Pons (tissue), 1 donor: ENCODE measurements at places on chromosomes 2 and 18.

DNA sequence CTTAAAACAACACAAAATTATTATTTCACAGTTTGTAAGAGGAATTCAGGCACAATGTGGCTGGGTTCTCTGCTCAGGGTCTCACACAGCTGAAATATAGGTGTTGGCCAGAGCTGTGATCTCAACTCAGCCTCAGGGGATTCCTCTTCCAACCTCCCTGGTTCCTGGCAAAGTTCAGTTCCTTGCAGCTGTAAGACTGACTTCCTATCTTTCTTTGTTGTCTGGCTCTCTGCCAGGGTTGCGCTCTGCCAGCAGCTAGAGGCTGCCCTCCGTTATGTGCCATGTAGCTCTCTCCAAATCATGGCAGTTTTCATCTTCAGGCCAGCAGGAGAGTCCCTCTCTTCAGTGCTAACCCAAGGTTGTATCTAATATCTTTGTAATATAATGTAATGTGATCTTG lies 272.5 kb upstream of the KCNJ3 start:
- DNase-seq: no peak

DNA sequence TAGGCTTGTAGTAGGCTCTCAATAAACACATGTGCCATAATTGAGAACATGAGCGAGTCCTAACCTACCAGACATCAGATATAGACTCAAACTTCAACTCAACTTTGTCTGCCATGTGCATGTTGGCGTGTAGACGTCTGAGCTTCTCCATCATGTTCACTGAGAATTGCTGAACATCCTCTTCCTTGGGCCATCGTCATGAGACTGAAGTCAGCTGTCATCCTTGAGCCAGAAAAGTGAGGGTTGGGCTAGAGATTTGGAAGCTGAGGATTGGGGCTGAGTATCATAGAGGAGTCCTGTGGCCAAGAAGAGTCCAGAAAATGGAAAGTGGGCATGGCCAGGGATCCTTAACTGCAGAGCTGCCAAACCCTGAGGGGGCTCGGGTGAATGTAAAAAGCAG lies 7.8 kb upstream of the EFR3B start:
- no peak for DNase-seq

DNA sequence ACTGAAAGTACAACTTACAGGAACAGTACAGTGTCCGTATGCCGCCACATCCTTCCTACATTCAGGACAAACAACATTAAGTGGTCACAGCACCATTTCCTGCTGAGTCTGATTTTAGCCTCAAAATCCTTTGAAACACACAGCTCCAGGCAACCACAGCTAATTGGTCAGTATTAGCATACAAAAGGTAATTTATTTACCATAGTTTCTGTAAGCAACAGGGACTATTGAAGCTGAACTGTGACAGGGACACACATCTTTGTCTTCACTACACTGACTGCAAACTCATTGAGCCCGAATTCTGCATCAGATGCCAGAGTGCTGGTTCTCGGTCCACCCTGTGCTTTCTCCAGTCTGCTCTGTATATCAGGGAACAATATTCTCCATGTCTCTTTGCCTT lies 151.8 kb downstream of the ST6GAL2 start:
- no peak for DNase-seq

DNA sequence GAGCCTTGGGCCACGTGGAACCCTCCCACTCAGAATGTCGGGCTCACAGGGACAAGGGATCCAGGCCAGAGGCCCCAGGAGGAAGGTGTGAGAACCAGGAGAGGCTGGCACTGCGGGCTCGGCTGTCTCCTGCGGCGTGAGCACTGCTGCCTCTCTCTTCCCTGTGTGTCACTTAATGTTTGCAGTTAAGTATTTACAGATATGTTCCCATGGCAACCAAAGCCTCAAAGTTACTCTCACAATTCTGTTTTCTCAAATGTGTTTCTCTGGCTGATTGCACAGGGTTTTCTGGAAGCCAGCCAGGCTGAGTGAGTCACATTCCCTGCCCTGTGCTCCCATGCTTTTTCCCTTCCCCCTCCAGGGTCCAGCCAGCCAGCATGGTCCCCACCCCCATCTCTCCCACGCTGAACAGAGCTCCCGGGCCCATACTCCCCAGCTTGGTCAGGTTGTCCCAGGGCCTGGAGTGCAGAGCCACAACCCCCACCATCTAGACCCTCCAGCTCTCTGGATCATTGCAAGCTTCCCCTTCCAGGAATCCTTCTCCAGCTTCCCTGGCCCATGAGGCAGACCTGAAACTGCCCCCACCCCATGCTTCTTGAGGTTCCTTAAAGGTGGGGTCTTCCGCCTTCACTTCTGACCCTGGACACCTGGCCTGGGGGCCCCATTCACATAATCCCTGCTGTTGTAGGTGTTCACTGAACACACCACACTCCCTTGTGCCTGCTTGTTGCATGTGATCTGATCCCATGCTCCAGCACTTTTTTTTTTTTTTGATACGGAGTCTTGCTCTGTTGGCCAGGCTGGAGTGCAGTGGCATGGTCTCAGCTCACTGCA lies 265.9 kb downstream of the CELF4 start:
- peak; percentile 38 for DNase-seq

- DNase-seq: peak; percentile 43
Measured at GRCh38 chr2:203328760-203329540, 756 bp downstream of the ABI2 start.

- no peak for DNase-seq
Measured at GRCh38 chr18:58952858-58953257, 88.2 kb downstream of the ZNF532 start.

DNA sequence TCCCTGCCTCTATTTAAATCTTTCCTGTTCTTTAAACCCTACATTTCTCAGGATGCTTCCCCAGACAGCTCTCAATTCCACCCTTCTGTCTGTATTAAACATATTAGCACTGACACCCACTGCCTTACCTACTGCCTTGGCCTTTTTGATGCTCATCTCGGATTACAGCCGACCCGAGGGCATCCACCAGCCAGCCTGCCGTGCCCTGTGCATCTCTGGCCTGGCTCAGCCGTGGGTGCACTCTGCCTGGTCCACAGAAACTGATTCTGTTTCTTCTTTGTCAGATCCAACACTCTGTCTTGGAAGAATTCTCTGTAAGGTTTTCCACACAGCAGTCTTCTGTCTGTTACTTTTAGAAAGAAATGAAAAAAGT lies 27.2 kb downstream of the TANC1 start:
- no peak for DNase-seq

DNA sequence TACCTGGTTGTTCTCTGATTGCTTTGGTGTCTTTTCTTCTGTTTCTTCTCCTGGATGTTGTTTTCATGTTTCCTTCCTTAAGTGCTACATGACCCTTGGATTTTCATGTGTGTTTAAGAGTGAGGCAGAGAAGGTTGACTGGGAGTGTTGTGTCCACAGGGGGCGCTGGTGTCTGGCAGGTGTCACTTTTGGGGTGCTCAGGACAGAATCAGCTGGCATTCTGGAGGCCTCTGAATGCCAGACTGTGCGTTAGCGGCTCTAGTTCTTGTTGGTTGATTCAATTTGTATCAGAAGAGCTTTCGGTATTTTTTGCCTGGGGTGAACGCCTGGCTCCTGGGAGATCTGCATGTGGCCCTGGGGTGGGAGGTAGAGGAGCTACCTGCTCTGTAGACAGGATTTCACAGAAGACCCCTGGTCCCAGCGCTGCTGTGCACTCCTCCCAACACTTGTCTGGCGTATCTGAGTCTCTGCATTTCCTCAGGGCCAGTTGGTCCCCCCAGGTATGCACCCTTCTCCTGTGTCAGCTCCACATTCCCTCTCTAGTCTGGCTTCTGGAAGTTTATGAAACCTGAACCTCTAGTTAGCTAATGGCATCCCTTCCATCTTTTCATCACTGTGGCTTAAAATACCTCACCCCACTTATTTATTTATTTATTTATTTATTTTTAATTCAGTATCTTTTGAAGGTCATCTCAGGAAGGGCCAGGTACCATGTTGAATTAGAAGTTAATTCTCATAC lies 1.1 kb downstream of the GREB1 start:
- DNase-seq: no peak

GRCh38 chr2:33158482-33159003 lies 211.8 kb downstream of the LTBP1 start:
- DNase-seq: no peak

DNA sequence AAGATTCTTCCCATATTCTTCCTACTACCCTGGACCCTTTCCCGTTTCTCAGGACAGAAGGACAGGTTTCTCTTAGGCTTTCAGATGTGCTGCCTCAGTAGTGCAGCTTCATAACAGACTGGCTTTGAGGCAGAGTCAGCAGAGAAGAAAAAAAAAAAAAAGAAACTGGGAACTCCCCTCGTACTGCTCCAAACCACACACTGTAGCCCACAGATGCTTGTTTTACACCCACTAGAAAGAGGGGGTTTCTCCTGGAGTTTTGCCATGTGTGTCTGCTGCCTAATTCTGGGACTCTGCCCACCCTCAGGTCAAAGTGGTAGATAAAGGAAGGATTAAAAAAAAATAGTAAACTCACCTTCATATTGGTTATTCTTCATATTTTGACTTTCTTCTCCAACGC lies 95.9 kb downstream of the NCOA1 start:
- no peak for DNase-seq

- no peak for DNase-seq
Measured at GRCh38 chr2:227411990-227412350, 24.2 kb upstream of the SCYGR1 start.

DNA sequence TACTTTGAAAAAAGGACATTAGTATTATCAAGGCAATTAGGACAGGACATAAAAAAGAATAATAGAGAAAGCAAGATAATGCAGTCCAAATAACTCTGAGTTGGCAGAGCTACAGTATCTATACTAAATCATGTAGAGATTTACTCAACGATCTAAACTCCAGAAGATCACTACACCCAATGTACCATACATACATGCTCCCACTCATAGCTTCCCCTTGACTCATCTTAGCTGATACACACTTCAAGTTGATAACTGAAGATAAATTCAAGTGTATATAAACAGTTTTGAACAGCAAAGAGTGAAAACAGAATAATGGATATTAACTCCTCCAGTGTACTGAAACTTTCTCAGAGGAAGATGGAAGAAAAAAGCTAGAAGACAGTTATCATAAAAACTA lies 78.5 kb downstream of the SESTD1 start:
- no peak for DNase-seq

DNA sequence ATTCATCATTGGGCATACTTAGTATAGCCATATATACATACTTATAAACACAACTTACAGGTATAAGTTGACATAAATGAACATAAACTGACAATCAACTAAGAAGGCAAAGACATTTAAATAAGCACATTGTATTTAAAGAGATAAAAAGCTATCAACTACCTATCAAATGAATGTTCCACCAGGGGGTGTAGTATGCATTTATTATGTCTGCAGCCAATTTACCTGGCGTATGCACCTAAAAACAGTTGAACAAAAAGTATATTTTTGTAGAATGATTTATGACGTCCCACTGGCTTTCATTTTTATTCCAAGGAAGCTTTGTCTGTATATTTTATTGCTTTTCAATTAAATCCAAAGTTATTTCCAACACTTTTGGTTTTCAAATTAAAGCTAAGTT lies 323.5 kb downstream of the AFF3 start:
- DNase-seq: no peak

GRCh38 chr2:85266146-85267041 lies 61.4 kb downstream of the TGOLN2 start:
- peak; percentile 34 for DNase-seq

DNA sequence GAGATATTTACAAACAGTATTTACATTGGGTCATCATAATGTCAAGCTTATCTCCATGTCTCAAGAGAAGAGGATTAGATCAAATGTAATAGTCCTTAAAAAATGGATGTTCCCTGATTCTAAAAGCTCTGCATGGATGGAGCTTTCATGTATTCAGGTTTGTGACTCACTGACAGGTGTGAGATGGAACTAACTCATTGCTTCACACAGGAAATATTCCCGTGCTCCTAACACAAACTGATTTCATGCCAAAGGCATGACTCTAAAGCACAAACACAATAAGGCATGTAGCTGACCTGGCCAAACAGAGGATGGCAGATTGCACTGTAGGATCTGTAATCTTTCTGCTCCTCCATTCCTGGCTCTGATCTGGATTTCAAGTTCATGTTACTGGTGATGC lies 110.0 kb downstream of the ALK start:
- DNase-seq: no peak
